ENCODE measurements at places on chromosomes 5 and 9. TPM values are rescaled to one million over a fixed set of nuclear protein-coding genes. Genes with fewer than 3 reads are reported as not detected.

IRX4 gene
- total RNA-seq = not detected

ADAMTS19 gene
- total RNA-seq = under 0.01 TPM

CDKN2B-AS1 gene
- total RNA-seq = 3.7 TPM

MSX2 gene
- 1.1 TPM for total RNA-seq

PCDHGB1 gene
- 0.38 TPM for total RNA-seq

EGFLAM gene
- 26.1 TPM for total RNA-seq

PDZD2 gene
- total RNA-seq = 0.28 TPM

PCDHB10 gene
- total RNA-seq = 1.7 TPM

MEF2C gene
- total RNA-seq = 31.3 TPM

PKN3 gene
- total RNA-seq = 0.28 TPM

OR1N1 gene
- not detected for total RNA-seq

TMEM232 gene
- 4.8 TPM for total RNA-seq

IFNA2 gene
- total RNA-seq = not detected

FAM81B gene
- total RNA-seq = not detected
